T-helper 1 cell (primary cell): ENCODE measurements at places on chromosomes 13 and 19.
A peak's percentile ranks its signal among the peaks of the same experiment; 100 is the strongest.

- DNase-seq = no peak
Measured at GRCh38 chr13:46803586-46803985, 6.6 kb upstream of the ESD start.

DNA sequence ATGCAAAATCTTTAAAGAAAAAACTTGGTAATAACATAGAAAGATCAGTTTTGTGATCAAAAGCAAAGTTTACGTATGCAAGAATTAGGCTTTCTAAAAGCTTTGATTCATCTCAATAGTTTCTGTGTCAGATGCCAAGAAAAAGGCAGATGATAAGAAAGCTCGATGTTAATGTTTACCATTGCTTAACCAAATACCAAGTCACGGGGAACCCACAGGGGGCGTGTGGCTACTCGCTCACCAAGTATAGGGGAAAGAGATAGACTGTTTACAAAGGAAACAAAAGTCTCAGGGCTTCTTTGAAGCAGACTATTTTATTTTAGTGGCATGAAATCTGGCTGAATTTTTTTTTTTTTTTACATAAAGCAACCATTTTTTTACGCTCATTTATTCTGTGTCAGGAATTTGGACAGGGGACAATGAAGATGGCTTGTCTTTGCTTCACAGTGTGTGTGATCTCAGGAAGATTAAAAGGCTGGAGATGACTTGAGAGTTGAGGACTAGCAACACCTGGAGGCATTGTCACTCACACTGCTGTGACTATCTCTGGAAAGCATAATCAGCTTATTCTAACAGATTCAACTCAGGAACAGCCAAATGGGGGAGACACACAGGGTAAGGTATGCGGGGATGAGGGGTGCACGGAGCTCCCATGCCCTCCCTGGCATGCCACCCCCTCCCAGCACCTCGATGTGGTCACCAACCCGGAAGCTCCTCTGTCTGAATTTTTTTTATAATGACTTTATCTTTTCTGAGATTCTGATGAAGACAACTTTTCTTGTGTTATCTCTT, 24.9 kb downstream of the RCBTB1 start:
- DNase-seq = no peak

DNA sequence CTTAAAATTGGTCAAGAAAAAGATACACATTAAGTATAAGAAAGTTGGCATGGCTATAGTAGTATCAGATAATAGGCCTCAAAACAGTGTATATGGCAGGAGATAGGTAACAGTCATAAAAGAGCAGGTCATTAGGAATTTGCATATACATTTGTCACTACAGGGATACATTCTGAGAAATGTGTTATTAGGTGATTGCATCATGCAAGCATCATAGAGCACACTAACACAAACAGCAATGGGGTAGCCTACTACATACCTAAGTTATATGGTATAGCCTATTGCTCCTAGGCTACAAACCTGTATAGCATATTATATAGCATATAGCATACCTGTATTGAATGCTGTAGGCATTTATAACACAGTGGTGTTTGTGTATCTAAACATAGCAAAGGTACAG, 6.2 kb upstream of the ZNF529 start:
- DNase-seq = no peak

DNA sequence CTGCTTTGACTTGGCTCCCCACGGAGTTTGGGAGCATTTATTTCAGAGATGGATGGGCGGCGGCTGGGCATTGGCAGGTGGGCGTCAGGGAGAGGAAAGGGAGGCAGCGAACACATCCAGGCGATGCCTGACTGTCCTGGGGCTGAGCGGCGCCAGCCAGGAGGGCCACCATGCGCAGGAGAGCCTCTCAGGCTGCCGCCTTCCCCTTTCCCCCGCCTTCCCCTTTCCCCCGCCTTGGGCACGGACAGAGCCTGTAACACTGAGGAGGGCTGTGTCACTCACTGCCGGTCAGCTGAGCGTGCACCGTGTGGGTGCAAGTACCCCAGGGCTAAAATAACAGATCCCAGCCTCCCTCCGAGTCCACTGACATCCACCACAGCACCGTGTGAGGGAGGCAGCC, 11.4 kb downstream of the MCF2L start:
- DNase-seq = no peak

GRCh38 chr19:10863107-10863717, 8.1 kb upstream of the CARM1 start:
- no peak for DNase-seq

- no peak for DNase-seq
Measured at GRCh38 chr19:51654783-51655182, 8.2 kb upstream of the SIGLEC14 start.

- peak; percentile 55 for DNase-seq
Measured at GRCh38 chr13:74134777-74135325, 647 bp upstream of the KLF12 start.

GRCh38 chr13:37375724-37376123, 222.8 kb downstream of the POSTN start:
- no peak for DNase-seq
